Sigmoid colon (tissue), 7 donors: ENCODE measurements at places on chromosomes 2 and 18. TPM values are rescaled to one million over a fixed set of nuclear protein-coding genes. Genes with fewer than 3 reads are reported as not detected.
A peak's percentile ranks its signal among the peaks of the same experiment; 100 is the strongest.

CYP1B1 gene
- 1.4 TPM for polyA plus RNA-seq

DNA sequence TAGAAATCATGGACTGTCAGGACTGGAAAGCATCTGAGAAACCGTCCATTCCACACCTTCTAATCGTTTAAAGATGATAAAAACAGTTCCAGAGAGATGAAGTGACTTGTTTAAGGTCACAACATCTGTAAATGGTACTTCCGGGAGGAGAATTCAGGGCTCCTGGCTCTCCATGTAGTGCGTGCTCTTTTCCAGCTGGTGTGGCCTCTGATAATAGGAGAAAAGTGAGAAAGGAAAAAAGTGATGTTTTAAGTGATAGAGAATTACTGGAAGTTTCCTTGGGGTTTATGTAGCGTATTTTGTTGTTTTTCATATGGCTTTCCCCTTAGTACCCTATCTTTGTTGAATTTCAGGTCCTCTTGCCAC is 663 bp downstream of the C2orf49 start:
- H3K36me3 ChIP-seq: peaks cover 41% of the 10 kb centered on the region
- H3K4me3 ChIP-seq: peak overlapping the region; percentile 87
- H3K27me3 ChIP-seq: no peaks in the 10 kb centered on the region
- peak overlapping the region; percentile 94 for H3K27ac ChIP-seq
- H3K4me1 ChIP-seq: no peaks in the 10 kb centered on the region

DNA sequence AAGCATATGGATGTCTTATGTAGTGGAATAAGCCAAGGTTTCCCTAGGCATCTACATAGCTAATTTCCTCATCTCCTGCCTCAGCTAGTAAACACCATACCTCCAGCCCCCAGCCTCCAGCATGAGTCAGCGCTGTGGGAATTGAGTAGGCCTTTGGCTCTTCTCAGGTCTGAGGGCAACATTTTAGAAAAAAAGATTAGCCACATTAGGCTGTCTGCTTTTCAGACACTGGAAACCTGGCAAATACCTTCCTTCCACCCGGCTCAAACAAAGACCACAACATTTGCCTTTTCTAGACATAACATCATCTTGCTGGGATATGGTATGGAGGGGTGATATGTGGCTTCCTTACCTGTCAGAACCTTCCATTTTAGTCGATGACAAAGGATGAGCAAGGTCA is 6.1 kb upstream of the CCDC195 start:
- no peak overlapping the region for H3K4me3 ChIP-seq
- no peaks in the 10 kb centered on the region for H3K27me3 ChIP-seq
- H3K27ac ChIP-seq: no peak overlapping the region
- no peaks in the 10 kb centered on the region for H3K4me1 ChIP-seq
- DNase-seq: no peak
- H3K36me3 ChIP-seq: no peaks in the 10 kb centered on the region

GRCh38 chr2:168814939-168815907 is 12.8 kb downstream of the NOSTRIN start:
- H3K4me3 ChIP-seq: no peak overlapping the region
- H3K4me1 ChIP-seq: no peaks in the 10 kb centered on the region
- H3K27ac ChIP-seq: no peak overlapping the region
- H3K36me3 ChIP-seq: no peaks in the 10 kb centered on the region
